ENCODE measurements at places on chromosomes 3 and 15. TPM values are rescaled to one million over a fixed set of nuclear protein-coding genes. Genes with fewer than 3 reads are reported as not detected.

The CD200R1 gene
- total RNA-seq, result 2.9 TPM

The MAP2K5 gene
- total RNA-seq, result 14.2 TPM

The GAP43 gene
- not detected for total RNA-seq

The CHDH gene
- total RNA-seq, result 1.6 TPM

The GP9 gene
- not detected for total RNA-seq
